ENCODE measurements at places on chromosomes 7 and 10. TPM values are rescaled to one million over a fixed set of nuclear protein-coding genes. Genes with fewer than 3 reads are reported as not detected.

SH3PXD2A gene
- 5.2 TPM for polyA plus RNA-seq

ITGB8 gene
- polyA plus RNA-seq: 11.2 TPM

AGAP9 gene
- polyA plus RNA-seq: 14.5 TPM

LRRC72 gene
- not detected for polyA plus RNA-seq

CALML5 gene
- polyA plus RNA-seq: not detected

BTBD16 gene
- not detected for polyA plus RNA-seq

LRGUK gene
- 3.7 TPM for polyA plus RNA-seq

CLEC2L gene
- 17.8 TPM for polyA plus RNA-seq

RET gene
- 1.5 TPM for polyA plus RNA-seq

VAX1 gene
- polyA plus RNA-seq: 0.70 TPM

CDH23 gene
- polyA plus RNA-seq: 8.7 TPM

TBC1D12 gene
- 27.9 TPM for polyA plus RNA-seq

PVRIG gene
- polyA plus RNA-seq: not detected

FFAR4 gene
- not detected for polyA plus RNA-seq

NOS3 gene
- polyA plus RNA-seq: not detected

LIPF gene
- not detected for polyA plus RNA-seq

ZNF37A gene
- polyA plus RNA-seq: 8.9 TPM

NPFFR1 gene
- polyA plus RNA-seq: not detected

FOXK1 gene
- polyA plus RNA-seq: 7.4 TPM

CYP26C1 gene
- polyA plus RNA-seq: not detected

SFRP5 gene
- polyA plus RNA-seq: 1.2 TPM

HOXA4 gene
- polyA plus RNA-seq: not detected

AQP1 gene
- polyA plus RNA-seq: 3.2 TPM

HOGA1 gene
- polyA plus RNA-seq: not detected

COG5 gene
- 13.3 TPM for polyA plus RNA-seq

GARIN1A gene
- polyA plus RNA-seq: 1.7 TPM

LRRTM3 gene
- polyA plus RNA-seq: 3.4 TPM

CCDC71L gene
- 37.2 TPM for polyA plus RNA-seq

CPXM2 gene
- not detected for polyA plus RNA-seq

SORCS1 gene
- 27.0 TPM for polyA plus RNA-seq

PWWP2B gene
- polyA plus RNA-seq: 10.7 TPM
